Activated naive CD4-positive, alpha-beta T cell treated with anti-CD3 and anti-CD28 coated beads, Interleukin-2, amount 50 U/mL, for 16 hours (primary cell): ENCODE measurements at places on chromosomes 6 and 20.
A peak's percentile ranks its signal among the peaks of the same experiment; 100 is the strongest.

DNA sequence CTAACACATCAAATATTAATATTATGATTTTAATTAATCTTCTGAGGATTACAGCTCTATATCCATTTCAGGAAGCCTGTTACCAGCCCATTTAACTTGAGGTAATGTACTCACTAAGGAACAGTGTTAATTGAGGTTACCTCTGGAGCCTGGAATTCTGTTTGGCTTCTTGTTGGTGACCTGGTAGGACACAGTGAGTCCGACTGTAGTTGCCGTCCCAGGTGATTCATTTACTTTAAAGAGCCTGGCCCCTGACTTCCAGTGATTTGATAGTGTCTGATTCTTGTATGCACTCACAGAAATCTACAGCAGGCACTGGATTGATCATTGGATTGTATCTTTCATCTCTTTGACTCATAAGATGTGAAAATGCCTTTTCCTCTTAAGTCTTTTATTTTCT lies 34.0 kb downstream of the IGF2R start:
- DNase-seq, result no peak

DNA sequence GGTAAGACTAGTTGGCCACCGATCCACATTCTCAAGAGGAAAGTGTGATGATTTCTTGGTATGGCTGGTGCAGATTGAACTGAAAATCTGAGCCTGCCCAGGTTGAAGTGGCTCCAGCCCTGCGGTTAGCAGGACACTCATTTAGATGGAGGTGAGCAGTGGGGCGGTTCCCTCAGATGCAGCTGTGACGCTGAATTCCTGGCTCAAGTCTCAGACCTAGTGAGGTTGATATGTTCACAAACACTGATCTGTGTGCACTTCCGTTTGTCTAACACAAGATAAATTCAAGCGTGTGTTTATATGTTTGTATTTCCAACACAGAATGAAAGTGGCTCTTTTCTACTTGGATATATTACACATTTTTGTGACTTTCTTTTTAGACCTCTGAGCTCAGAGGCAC lies 83.4 kb upstream of the FRMD1 start:
- DNase-seq, result no peak

DNA sequence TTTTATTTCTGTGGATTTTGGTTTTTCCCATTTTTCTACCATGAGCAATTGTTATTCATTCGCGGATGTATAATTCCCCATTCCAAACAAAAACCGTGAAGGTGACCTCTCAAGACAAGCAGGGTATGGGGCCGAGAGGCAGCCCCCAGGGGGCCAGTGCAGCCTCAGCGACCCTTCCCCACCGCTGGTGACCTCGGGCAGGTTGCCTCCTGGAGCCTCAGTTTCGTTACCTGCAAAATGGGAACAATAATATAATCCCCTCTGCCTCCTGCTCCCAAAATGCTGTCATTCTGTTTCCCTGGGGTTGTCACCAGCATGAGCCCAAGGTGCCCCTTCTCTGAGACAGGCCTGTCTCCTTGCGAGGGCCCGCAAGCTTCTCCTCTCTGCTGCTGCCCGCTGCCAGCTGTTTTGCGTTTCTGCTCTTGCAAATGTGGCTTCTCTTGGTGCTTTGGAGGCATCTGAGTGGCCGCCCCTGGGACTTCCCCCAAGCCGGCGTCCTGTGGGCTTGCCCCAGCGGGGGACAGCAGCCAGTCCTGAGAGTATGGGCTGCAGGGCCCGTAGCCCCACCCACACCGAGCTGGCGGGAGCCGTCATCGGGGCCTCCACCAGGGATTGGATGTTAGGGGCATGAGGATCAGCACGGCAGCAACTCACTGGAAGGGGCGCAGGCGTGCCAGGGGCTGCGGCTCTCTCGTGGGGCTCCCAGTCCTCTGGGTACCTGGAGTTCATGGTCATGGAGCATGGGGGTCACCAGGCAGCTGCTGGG lies 161.9 kb downstream of the TAF4 start:
- no peak for DNase-seq

DNA sequence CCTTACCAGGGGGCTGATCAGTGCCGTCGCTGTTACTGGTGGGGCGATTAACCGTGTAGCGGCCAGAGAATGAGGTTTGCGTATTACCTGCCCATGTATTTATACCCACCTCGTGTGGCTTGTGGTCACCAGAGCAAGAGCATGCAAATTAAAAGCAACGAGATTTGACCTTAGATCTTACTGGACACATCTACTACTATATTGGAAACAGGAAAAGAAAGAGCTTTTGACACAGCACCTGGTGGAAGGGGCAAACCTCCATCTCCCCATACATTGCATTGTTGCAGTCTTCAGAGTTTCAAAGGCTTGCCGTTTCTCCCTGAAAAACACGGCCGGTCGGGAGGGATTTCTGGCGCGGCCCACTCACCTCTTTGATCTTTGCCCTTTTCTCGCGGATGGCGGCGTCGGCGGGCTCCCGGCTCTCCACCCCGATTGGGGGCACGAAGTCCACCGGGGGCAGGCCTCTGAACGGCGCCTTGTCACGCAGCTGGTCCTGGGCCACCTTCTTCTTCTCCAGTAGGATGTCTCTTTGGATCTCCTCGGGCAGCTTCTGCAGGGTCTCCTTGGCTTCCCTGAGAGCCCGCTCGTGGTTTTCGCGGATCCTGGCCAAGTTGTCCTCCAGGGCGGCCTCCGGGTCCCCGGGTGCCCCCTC lies 1.3 kb downstream of the MAN1A1 start:
- peak; percentile 37 for DNase-seq

DNA sequence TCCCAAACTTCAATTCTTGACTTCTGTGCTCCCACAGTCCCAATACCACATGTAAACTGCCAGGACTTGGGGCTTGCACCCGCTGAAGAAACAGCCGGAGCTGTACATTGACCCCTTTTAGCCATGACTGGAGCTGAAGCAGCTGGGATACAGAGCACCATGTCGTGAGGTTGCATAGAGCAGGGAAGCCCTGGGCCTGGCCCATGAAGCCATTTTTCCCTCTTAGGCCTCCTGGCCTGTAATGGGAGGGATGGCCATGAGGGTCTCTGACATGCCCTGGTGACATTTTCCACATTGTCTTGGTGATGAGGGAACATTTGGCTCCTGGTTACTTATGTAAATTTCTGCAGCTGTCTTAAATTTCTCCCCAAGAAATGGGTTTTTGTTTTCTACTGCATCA lies 9.8 kb downstream of the RHAG start:
- no peak for DNase-seq

GRCh38 chr20:39291301-39291700 lies 329.2 kb downstream of the DHX35 start:
- DNase-seq, result no peak

- DNase-seq, result no peak
These were observed 120.8 kb downstream of the MOXD1 start for GRCh38 chr6:132280436-132280835.

GRCh38 chr6:140844167-140844566 lies 1288.6 kb upstream of the GJE1 start:
- DNase-seq, result no peak

DNA sequence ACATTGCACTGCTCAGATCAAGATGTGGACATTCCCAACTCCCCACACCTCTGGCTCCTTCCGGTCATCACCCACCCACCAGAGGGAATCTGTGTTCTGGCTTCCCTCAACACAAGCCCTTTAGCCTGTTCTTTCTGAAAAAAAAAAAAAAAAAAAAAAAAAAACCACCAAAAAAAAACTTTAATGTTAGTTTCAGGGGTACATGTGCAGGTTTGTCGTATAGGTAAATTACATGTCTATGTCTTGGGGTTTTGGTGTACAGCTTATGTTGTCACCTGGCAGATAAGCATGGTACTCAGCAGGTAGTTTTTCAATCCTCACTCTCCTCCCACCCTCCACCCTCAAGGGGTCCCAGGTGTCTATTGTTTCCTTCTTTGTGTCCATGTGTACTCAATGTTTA lies 135.8 kb upstream of the FOXA2 start:
- no peak for DNase-seq

- no peak for DNase-seq
These were observed 47.2 kb downstream of the MUC22 start for GRCh38 chr6:31057426-31058003.

DNA sequence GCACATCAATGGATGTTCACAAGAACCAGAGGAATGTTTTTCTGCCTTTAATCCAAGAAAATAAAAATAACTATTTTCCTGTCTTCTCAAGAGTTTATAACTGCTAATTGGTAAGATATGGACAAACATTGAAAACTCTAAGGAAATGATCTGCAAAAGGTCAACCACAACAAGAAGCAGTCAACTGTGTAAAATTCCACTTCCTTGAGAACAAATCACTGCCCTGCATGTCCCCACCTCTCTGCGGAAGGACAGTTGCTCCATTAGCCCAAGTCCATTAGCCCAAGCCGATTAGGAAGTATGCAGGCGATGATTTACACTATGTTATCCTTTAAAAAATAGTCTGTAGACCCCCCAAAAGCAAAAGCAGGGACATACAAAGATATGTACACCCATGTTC lies 27.6 kb downstream of the SLC22A23 start:
- no peak for DNase-seq

- DNase-seq, result no peak
These were observed 93.2 kb upstream of the AKIRIN2 start for GRCh38 chr6:87794922-87795885.

DNA sequence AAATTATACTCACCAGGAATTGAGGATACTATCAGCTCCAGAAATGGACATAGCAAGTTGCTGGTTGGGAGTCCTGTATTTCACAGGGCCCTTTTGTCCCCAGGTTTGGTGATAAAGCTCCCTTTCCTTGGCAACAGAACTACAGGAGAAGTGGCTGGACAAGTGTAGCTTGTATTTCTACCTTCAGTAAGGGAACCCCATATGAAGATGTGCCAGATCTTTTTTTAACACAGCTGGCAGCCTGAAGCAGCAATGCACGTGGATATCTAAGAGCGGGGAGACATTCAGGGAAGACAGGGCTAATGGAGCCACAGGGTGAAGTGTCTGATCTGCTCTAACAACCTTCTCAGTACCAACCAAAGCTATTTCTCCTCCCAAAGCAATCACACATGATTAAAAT lies 373.9 kb upstream of the ID4 start:
- DNase-seq, result no peak

DNA sequence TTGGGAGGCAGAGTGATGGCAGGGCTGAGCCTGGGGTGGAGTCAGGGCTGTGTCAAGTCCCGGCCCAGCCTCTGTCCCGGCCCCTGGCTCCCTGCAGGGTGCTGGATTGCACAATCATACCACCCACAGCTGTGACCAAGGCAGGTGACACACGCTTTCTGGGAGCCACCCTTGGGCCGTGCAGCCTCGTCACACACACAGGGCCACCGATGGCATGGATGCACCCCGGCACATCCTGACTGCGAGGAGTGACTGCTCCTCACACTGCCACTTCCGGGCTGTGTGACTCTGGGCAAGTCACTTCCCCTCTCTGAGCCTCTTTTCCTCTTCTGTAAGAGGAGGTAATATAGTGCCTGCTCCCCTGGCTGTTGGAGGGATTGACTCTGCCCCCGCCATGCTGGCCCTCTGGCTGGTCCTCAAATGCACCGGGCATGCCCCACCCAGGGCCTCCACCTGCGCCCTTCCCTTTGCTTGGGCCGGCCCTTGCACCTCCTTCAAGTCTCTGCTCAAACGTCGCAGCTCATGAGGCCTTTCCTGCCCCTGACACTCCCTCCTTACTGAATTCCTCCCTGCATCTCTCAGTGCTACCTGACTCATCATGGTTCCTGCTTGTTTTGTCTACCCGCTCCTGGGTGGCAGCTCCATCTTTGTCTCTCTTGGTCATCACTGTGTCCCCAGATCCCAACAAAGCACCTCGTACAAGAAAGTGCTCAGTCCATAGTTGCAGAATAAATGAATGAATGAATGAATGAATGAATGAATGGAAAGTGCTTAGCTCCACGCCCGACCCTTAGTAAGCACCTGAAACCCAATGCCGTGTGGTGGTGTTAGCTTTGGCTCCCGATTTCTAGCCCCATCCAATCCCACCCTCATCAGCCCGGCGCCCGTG lies 93.5 kb downstream of the CEBPB start:
- DNase-seq, result no peak

DNA sequence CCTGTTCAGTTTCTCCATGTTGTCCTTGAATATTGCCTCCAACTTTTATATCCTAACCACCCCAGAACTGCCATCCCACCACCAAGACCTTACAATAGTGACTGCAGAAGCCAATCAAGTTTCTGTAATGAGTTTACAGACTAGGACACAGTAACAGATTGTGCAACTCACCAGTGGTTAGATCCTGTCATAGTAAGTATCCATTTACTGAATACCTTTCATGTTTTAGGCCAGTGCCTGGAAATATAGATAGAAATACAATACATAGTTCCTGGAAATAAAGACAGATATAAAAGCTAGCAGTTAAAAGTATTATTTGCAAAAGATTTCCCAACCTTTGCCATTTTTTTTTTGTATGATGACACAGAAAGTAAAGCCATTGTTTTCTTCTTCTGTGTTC lies 471.8 kb upstream of the BTBD3 start:
- DNase-seq, result no peak
